ENCODE measurements at places on chromosomes 2 and 18.

DNA sequence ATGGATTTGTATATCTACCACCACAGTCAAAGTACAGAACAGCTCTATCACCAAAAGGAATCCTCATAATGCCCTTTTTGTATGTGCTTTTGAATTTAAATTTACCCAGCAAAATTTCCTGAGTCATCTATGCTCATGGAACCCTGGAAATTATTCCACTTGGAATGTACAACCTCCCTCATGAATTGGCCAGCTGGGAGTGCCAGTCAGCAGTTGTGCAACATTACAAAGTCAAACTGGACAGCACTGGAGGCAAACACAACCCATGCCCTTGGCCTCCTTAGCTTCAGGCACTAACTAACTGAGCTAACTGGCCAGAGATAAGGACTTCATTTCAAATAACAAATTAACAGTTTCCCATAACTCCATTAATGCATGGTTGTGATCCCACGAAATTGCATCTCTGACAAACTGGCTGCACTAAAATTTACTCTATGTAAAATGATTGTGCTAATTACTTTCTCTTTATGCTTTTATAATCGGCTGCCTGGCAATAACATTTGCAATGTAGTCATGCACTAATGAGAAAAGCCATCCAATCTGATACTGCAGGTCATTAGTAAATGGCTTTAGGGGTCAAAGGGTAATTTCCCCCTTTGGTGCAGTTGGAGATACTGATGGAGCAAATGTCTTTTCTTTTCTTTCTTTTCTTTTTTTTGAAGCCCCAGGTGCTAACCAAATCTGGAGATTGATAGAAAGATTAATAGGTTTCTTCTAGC lies 270.5 kb downstream of the ACTR3 start:
- no peak for DNase-seq

DNA sequence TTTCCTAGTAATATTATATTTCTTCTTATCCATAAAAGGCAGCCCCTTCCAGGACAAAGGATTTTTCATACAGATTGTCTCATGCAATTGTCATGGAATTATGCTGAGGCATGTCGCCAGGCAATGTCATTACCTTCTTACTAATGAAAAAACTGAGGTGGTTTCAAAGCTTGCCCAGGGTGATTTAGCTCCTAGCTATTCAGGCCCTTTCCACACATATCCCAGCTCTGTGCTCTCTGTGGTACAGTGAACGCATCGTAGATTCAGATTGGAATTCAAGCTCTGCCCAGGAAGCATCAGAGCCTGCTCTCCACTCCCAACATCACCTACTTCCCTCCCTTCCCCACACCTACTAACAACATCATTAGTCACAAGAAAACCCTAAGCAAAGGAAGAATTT lies 60.1 kb downstream of the ATP8B1 start:
- no peak for DNase-seq

DNA sequence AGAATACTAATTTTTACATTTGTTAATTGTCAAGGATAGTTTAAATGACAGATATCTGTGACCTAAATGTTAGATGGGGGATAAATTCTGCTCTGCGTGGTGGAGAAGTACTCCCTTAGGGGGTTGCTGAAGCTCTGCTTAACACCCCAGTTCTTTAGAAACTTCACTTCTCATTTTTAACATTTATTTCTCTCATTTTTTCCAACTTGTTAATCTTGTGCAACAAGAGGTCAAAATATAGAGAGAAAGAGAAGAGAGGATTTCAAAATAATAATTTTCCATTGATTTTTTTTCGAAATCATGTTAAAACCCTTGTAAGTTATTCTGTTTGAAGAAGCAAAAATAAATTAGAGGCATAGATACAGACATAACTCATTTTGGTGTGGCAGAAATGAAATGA lies 61.3 kb upstream of the SLC8A1 start:
- DNase-seq = no peak

DNA sequence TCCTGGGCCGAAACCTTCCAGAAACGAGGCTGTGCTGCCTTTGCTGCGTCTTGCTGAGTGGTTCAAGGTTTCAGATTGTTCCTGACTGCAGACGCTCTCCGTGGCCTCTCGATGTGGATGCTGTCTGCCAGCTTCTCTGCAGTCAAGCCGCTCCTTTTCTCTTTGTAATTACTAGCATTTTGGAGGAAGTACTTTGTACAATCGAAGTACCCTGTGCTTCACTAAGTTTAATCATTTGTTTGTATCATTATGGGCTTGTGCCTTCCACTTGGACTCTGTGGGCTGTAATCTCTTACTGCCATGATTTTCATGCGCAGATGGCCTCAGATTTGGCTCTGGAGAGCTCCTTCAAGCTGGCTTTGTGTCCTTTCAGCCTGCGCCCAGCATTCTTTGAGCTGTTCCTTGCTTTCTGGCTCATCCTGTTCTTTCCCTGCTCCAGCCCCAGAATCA lies 49.3 kb downstream of the TRAF3IP1 start:
- DNase-seq = no peak

- DNase-seq = no peak
These were observed 57.3 kb upstream of the PSMD14 start for GRCh38 chr2:161250864-161251436.

GRCh38 chr18:31835528-31836133 lies 75.0 kb upstream of the SLC25A52 start:
- no peak for DNase-seq

GRCh38 chr2:188898261-188898660 lies 75.9 kb upstream of the COL3A1 start:
- DNase-seq = no peak

DNA sequence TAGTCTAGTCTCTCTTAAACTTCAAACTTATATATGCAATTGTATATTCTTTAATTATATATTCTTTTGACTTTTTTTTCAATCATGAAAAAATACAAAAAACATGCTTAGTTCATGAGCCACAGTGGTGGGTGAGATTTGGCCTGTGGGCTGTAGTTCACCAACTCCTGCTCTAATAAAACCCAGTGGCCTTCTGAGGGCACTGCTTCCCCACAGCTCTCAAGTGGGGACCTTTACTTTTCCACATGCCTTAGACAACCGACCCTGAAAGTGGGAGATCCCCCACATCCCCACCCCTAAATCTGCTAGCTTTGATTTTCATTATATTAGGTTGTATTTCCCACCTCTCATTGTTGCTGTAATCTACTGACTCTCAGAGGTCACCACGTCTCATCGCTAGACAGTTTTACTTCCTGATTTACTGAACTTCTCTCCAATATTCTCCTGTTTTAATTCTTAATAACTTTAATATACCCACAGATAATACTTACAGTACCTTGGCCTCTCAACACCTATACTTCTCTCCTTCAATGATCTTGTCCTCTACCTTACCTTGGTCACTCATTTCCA lies 57.3 kb downstream of the ROCK1 start:
- DNase-seq = no peak

DNA sequence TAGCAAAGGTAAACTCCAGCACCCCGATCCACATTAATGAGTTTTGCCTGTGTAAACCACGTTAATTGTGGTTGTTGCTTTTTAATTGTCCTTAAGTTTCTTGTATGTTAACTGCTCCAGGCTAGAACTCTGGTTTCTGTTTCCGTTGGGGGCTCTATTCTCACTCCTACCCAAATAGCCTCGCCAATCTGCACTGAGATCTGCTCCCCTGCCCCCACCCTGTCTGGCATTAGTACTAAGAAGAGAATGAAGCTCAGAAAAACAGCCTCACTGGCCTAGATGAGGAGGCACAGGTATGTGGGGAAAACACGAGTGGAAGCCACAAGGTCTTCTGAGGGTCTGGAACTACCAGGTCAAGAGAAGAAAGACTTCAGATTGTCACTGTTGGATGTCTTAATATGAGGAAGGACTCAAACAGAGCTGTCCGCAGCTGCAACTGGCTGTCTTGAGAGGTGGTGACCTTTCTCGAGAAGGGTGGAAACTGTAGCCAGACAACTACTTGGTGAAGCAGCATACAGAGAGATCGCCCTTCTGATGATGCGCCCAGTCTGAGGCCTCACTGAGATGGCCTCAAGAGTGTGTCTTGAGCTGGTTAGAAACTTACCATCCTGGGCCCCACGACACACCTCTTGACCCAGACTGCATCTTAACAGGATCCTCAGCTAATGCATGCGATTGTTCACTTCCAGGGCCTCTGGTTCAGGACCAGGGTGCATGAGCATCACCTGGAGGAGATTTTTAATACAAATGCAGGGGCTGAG lies 73.1 kb downstream of the TGOLN2 start:
- no peak for DNase-seq

GRCh38 chr18:48713309-48713708 lies 174.5 kb downstream of the CTIF start:
- no peak for DNase-seq

GRCh38 chr18:45730832-45731575 lies 7.0 kb downstream of the SLC14A1 start:
- no peak for DNase-seq

DNA sequence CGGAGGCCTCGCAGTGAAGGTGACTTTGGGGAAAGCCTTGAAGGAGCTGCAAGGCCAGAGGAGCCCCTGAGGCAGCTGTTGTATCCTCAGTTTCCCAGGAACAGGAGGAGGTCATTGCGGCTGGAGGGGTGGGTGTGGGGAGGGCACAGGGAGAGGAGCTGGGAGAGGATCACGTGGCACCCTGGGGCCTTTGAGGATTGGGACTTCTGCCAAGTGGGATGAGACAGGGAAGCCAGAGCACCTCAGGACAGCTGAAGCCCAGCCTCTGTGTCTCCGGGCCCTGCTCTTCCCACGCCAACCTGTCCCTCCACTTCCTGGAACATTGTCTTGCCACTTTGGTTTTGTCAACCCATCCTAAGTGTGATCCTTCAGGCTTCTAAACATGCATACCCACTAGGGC lies 19.4 kb upstream of the RRM2 start:
- no peak for DNase-seq

GRCh38 chr2:240785424-240786335 lies 34.3 kb downstream of the KIF1A start:
- DNase-seq = no peak

DNA sequence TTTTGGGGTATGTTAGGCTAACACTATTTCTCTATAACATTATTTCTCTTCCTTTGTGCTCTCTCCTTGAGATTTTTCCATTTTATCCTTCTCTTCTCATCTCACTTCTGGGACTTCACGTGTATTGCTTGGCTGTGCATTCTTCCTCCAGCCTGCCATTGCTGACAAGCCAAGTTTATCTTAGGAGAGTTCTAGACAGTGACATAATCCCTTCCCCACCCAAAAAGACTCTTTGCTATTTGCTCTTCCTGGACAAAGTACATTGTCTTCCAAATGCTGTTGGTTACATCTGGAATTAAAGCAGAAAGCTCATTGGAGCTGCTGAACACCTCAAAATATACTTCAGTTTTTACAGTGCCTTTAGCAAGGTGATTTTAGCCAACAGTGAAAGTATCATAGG lies 8.9 kb downstream of the TSPYL6 start:
- no peak for DNase-seq

- no peak for DNase-seq
These were observed 511.9 kb upstream of the TNP1 start for GRCh38 chr2:217371781-217372213.
